Activated T-cell treated with anti-CD3 and anti-CD28 coated beads, Interleukin-2, amount 50 U/mL, for 48 hours (primary cell): ENCODE measurements at places on chromosomes 1 and 21.

GRCh38 chr1:228794173-228794572 is 58.9 kb downstream of the RHOU start:
- DNase-seq, result peak; percentile 48

DNA sequence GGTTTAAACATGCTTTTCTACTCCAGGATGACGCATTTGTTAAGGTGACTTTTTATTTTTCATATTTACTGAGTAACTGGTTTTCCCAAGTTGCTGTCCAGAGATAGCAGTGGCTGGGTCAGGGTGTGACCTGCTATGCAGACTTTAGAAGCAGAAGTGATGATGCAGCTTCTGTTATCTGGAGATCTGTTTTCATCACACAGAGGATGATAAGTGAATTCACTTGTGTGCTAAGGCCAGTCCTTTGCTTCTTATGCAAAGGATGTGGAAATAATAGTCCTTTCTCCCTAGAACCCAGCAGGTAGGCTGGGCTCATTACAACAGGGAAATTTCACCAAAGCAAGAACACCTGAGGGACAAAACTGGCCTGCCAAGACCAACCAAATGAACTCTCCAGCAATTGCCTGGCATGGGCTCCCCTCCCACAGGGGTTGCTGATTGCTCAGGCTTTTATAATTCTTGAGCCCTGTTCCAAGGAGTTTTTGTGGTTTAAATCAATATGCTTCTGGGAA is 97.8 kb upstream of the LPGAT1 start:
- no peak for DNase-seq

DNA sequence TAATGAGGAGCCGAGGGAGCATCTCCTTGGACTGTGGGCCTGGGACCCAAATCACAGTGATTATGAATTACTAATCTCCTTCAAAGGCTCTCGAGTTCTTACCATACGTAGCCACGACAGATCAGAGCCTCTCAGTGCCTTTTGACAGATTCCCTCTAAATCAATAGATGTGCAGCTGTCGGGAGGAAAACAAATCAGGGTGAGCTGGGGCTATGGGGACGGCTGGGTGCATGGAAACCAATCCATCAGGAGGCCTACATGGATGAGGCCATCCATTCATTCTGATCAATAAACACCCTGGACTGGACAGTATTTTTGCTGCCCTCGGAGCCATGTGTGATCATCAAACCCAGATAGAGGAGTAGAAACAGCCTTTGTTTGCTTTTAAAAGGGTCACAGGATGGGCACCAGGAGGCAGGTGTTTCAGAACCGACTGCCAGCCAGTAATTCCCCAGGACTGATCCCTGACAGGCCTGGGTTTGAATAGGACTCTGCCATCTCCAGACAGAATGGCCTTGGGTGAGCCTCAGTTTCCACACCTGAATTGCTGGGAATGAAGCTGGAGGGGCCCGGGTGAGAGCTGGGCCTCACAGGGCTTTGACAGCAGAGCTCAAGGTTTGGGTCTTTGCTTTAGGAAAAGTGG is 532.8 kb downstream of the MATN1 start:
- DNase-seq, result no peak

- DNase-seq, result peak; percentile 23
Observed at GRCh38 chr1:101506541-101507164, 269.8 kb downstream of the S1PR1 start.

DNA sequence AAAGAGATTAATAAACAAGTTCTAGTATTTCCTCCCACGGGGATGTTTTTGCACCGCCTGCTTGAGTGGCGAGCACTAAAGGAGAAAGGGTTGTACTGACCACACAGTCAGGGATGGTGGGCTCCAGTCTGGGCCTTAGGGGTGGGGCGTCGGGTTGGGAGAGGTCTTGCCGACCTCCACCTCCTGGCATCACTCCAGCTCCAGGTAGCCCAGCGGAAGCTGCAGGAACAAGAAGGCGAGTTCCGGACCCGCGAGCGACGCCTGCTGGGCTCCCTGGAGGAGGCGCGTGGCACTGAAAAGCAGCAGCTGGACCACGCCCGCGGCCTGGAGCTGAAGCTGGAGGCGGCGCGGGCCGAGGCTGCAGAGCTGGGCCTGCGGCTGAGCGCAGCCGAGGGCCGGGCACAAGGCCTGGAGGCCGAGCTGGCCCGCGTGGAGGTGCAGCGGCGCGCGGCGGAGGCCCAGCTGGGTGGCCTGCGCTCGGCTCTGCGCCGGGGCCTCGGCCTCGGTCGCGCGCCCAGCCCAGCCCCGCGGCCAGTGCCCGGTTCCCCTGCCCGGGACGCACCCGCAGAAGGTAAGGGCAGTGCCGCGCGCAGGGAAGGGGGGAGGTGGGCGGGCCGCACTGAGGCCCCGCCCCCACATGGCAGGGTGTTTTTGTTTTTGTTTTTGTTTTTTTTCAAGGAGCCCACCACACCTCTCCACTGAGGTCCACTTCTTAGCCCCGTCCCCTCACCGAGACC is 19.7 kb downstream of the MFAP2 start:
- DNase-seq, result peak; percentile 87

- peak; percentile 39 for DNase-seq
Observed at GRCh38 chr1:181014477-181015250, 8.0 kb downstream of the STX6 start.

GRCh38 chr21:41706263-41706639 is 60.6 kb downstream of the RIPK4 start:
- DNase-seq, result no peak

DNA sequence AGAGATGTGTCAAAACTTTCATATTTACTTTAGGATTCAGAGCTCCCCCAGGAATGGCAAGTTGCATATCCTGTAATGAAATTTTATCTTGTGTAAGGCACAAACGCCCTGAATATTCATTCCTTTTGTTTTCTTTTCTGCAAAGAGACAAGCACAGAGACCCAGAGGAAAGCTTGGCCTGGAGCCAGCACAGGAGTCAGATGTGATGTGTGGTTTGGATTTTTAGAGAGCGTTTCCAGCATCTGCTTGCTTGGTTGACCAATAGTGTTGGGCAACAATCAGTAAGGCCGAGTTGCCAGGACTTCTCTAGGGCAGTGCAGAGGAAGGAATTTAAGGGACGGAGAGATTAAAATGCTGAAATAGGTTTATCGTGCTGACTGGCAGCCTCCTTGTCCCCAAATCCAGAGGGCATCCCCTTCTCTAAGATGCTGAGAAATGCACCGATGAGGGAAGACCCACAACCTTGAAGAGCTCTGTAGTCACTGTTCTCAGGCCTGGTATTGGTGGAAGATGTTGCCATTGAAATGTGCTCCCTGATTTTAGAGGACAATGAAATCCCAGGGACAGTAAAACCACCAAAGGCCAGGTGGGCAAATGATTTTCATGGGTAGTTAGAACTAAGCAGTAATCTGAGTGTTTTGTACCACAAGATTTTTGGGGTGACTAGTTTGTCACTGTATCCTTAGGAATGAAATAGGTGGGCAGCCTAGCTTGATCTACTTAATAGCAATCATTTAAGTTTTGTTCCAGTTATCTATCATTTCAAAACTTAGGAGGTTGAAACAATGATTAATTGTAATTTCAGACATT is 37.9 kb upstream of the RHOU start:
- DNase-seq, result no peak

DNA sequence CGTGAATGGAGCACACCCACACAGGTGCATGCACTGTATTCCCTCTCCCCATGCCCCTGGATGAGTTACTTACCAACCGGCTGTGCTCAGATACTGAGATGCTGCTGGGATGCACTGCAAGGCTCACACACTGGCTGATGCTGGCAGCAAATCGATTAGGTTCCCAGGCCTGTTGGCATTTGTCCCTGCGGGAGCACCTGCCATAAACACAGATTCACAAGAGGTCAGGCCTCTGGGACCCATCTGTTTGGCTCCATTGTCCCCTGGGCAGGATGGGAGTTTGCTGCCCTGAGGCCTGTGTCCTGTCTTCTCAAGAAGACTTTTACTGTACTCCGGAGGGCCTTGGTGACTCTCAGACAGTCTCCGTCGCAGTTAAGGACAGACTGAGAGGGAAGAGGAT is 145.4 kb downstream of the PLXNA2 start:
- DNase-seq, result no peak

- DNase-seq, result no peak
Observed at GRCh38 chr1:227390525-227390924, 72.2 kb upstream of the CDC42BPA start.

DNA sequence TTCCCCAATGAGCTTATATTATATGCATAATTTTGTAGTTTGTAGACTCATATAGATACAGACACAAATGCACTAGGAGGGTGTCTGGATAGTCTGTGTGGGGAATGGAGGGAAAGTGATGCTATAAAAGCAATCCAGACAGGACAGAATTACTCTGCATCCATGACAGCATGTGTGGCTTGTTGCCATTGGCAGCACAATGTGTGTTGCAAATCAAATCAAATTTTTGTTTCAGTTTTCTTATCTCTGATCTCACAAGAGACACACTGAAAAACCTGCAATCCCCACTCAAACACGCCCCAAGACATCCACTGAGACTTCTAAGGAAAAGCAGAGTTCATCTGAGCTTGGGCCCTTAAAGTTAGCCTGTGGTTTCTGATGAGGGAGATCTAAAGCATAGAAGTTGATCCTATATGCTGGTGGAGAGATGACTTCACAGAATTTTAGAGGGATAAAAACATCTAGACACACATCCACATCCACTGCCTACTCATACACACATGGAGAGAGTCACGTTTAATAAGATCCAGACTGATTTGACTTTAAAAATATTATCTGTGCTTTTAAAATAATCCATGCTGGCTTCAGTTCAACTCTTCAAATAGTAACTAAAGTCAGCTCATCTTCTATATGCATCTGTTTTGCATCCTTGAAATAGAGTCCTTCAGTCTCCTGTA is 313.0 kb upstream of the PLXNA2 start:
- DNase-seq, result no peak

DNA sequence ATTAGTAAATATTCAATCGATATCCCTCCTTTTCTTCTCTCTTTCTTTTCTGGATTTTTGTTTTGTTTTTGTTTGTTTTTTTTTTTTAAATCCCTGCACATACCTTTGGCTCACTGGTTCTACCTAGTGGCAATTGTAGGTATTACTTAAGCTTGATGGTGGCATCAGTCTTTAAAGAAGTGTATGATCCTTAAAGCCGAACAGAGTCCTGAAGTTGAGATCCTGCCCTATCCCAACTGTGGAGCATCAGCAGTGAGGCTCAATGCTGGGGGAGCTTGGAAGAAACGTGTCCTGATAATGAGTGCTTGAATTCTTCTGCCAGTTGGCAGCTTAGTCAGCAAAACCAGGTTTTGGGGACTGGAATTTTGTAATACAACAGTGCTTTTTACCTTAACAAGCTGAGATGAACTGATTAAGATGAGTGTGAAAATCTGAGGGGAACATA is 60.8 kb downstream of the FASLG start:
- no peak for DNase-seq

- DNase-seq, result no peak
Observed at GRCh38 chr1:98896711-98897445, 107.8 kb downstream of the PLPPR5 start.

DNA sequence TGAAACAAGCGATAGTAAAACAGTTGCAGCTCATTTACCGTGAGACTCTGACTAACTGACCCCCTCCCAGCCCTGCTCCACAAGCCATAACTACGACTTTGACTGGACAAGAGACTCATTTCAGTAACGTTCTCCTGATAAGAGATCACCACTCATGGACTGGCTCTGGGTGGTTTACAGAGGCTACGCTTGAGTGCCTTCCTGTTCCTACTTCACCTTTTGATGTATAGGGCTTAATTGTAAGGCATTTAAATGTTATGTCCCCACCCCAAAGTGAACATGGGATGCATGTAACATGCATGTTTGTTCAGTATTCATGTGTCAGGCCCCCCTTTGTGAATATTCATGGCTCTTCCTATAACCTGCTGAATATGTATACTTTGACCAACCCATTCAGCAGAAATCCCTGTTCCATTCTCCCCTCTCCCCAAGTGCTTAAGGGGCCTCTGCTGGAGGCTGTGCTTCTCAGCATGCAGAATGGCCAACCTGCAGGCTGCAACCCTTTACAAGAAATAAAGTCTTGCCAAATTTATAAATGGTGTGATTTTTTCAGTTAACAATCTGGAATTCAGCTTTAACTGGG is 50.7 kb upstream of the SPOCD1 start:
- DNase-seq, result no peak

GRCh38 chr1:211537253-211537652 is 41.7 kb downstream of the SLC30A1 start:
- DNase-seq, result no peak

DNA sequence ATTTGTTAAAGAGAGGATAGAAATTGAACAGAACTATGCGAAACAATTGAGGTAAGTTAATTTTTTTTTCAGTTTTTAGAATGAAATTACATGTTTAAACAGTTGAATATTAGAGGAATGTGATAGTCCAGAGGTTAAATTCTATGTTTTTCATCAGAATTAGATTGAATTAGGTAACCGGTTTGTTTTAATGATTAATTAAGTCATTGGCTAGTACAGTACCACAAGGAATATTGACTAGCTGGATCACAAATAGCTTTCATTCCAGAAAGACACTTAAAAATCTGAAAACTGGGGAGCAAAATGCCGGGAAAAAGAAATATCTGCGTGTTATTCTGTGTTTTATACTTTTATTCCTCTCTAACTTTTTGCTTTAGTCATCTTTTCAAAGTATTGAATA is 51.6 kb downstream of the FNBP1L start:
- DNase-seq, result no peak

- no peak for DNase-seq
Observed at GRCh38 chr1:109441069-109441468, 14.8 kb upstream of the PSMA5 start.

- no peak for DNase-seq
Observed at GRCh38 chr1:91929250-91929649, 20.0 kb upstream of the BRDT start.

DNA sequence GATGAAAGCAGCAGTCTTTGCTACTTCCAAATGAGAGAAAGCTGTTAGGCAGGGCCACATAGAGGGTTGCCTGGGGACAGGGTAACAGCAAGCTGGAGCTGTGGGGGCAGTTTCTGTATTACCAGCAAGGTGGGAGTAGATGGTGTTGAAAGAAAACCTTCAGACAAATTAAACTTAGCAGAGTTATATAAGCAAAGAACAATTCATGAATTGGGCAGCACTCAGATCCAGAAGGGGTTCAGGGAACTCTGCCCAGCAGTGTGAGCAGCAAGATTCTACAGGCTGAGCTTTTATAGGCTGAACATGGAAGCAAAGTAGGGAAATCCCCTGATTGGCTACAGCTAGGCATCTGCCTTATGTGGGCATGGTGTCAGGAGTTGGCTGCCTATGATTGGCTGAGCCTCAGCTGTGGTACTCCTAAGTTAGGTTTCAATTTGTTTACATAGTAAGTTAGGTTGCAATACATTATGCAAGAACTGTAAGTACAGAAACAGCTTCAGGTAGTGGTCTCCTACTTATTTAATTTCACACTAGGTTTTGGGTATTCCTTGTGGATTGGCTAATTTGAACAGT is 64.1 kb upstream of the TMPRSS2 start:
- no peak for DNase-seq
